ENCODE measurements at places on chromosomes 11 and 22.

DNA sequence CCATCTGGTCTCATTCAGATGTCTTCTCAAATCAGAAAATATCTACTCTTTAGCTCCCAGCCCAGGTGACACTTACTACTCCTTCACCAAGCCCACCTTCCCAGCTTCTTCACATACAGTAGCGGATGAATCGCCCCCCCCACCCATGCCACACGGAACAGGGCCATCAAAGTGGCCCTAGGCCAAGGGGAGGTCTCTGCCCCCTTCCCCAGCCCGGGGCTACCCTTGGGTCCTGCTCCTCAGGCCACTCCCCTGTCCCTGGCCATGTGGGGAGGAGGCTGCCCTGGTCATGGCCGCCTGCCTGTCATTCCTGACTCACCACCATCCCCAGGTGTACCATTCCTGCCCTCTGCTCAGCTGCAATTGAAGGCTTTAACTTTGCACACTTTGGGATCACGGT, 142.8 kb downstream of the NECTIN1 start:
- no peak for DNase-seq

- no peak for DNase-seq
Measured at GRCh38 chr11:34643846-34644245, 23.0 kb downstream of the EHF start.

GRCh38 chr11:42337786-42338455, 878.5 kb upstream of the LRRC4C start:
- DNase-seq, result no peak

GRCh38 chr11:102819491-102819890, 21.5 kb upstream of the MMP1 start:
- DNase-seq, result no peak

DNA sequence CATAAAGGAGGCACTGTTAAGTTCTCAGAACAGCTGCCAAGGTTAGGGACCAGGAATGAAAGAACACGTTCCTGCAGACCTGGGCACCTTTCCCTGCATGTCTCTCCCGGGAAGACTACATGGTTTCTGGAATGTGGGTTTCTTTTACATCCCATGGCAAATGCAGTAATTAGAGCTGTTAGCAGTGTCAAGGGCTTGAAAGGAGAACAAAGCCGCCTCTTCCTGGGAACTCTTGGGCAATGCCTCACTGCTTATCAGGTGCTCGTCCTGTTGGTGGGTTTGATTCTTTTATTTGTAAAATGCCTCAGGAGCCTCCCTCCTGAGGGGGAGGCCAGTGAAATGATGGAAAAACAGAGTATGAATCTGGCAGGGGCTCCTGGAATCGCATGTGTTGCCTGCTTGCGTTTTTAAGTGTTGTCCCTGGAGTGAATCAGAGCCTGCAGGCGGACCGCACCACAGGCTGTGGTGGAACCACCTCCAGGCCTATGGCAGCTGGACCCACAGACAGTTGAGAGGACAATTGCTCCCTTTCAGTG, 723 bp upstream of the C22orf31 start:
- DNase-seq, result no peak

- no peak for DNase-seq
Measured at GRCh38 chr11:63445720-63446119, 45.2 kb downstream of the PLAAT5 start.

DNA sequence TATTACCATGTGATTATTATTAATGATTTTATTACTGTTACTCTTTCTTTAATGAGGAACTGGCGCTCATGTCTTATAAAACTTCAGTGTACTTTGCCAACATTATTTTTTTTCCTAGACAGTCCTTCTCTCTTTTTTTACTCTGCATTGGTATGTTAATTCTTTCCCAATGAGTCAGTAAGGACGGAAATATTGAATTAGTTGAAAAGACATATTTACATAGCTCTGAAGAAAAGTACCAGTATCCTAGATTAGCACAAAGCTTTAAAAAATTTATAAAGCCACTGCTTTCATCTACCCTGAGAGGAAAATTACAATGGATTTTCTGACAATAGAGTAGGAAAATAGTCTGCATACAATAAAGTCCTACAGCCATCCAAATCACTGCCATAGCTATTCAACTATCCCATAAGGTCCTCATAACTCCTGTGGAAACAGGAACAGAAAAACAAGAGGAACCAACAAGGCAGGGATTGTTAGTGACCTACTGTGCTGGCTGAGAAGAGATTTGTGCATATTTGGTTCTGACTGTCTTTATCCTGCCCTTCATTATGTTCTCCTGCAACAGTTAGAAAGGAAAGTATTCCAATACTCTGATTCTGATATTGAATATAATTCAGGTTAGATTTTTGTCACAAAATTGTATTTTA, 314.4 kb downstream of the AASDHPPT start:
- DNase-seq, result no peak

- no peak for DNase-seq
Measured at GRCh38 chr22:48456449-48456848, 1371.2 kb downstream of the BRD1 start.

- no peak for DNase-seq
Measured at GRCh38 chr11:64026575-64027205, 9.0 kb upstream of the FLRT1 start.

- no peak for DNase-seq
Measured at GRCh38 chr11:27076121-27076589, 35.5 kb downstream of the BBOX1 start.

DNA sequence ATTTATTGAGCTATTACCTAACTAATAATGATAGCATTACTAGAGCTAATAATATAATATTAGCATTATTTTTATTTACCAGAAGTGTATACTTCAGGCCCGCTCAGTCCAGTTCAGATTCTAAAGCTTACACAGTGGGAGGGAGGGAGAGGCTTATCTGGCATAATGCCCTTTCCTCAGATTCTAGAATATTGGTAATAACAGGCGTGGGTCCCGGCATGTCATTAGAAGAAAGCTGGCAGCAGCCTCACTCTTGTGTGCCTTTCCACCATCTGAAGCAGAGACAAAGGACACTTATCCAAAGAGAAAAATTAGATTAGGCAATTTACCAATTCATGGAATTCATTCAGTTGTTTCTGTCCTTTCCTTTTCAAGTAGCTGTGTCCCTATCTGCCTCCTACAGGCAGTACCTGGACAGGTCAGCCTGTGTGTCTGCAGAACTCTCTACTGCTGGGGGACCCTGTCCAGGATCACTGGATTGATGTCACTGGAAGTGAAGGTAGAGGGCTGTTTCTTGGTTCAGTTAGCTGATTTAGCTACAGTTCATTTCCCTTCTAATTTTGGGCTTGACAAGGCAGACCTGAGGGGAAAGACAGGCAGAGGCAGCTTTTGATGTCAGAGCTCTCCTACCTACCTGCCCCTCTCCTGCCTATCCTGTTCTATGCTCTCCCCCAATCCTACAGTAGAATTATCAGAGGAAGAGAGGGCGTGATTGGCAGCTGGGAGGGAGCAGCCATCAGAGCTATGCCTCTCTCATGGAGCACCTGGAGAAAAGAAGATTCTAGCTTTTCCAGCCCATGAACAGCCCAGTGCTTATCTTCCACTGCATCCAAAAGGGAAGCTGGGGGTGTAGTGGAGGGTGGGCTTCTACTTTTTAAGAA, 20.3 kb upstream of the CCDC90B start:
- no peak for DNase-seq

GRCh38 chr22:26226538-26227297, 57.5 kb downstream of the SEZ6L start:
- DNase-seq, result no peak

DNA sequence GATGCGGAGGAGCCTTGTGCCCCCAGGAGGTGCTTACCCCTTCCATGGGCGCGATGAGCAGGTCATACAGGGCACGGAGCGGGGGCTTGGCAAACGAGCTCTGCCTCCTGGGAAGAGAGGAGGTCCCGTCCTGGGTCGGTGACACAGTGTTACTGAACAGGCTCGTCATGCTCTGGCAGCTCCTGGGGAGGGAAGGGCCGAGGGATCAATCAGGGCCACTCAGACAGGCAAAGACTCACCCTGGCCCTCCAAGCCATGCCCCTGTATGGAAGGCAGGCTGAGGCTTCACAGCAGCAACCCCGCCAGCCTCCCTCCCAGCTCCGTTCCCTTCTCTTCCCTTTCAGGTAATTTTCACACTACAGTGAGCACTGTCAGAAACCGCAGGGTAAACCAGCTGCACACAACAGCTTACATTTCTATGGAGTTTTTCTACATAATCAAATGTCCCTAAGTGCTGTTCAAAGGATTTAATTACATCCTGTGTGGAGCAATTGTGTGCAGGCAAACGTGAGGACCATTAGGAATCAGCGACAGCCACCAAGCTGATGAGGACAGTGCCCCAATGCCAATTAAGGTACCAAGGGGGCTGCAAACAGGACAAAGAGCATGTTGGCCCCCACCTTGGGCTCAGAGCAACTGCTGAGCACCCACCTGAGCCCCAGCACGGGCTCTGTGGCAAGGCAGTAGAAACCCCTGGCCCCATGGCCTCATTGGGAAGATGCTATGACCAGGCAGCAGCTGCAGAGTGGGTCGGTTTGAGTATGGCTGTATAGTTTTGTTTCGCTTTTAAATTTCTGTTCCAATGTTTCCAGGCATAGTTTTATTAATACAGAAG, 95.4 kb upstream of the PITPNB start:
- DNase-seq, result no peak

GRCh38 chr11:3737386-3737933, 59.9 kb downstream of the NUP98 start:
- no peak for DNase-seq

- DNase-seq, result no peak
Measured at GRCh38 chr11:17001806-17002205, 12.4 kb downstream of the PLEKHA7 start.

GRCh38 chr11:129861702-129862522, 33.5 kb downstream of the NFRKB start:
- DNase-seq, result no peak

DNA sequence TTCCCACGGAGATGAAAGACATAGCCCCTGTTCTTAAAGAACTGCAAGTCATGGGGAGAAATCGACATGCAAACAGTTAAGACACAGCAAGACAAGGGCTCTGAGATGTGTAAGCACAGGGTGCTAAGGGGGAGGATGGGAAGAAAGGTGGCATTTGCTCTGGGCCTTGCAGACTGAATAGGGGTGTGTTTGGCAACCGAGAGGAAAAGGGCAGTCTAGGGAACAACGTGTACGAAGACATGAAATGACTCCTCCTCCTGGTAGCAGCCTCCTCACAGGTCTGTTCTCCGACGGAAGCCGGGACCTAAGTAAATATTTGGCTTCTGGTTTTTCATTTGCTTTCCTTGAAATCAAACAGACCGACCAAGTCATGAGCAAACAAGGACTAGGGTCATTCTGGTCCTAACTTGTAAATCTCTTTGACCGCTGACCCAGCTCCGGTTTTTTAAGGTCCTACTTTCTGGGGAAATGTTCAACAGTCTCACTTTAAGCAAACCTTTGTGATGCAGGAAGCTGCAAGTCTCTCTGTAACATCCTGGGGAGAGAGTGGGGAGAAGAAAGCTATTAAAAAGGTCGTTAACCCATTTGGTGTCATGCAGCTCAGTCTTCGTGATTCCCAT, 19.7 kb downstream of the NNMT start:
- no peak for DNase-seq

- no peak for DNase-seq
Measured at GRCh38 chr11:3120071-3120792, 44.9 kb downstream of the OSBPL5 start.

DNA sequence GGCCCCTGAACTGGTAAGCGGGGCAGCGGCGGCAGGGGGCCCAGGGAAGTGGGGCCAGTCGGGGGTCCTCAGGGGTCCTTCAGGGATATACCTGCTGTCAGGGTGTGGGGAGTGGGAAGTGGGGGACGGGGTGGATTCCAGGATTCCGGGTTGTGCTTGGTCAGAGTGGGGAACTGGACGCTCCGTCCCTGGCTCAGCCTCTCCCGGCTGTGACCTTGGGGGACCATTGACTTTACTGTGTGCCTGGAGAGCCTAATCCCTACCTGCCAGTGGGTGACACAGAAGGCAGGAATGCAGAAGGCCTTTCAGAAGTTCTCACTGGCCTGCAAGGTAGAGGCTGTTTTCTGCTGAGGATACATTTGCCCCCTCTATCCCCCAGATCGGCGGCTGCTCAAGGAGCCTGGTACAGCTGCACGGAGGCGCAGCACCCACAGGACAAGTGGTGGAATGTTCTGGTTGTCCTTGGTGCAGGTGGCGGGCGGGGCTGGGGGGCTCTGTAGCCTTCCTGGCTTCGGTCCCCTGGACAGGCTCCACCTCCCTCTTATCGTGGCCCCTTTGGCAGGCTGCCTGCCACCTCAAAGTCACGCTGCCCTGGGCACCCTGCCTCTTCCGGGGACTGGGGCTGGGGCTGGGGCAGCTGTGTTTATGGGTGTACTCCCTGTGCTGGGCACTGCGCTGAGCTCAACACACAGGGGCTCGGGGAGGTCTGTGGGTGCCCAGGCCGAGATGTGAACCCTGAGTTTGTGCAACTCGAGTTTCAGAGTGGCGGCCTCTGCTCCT, 18.4 kb downstream of the KCNQ1 start:
- DNase-seq, result no peak

GRCh38 chr11:64053699-64054098, 18.0 kb downstream of the FLRT1 start:
- no peak for DNase-seq

DNA sequence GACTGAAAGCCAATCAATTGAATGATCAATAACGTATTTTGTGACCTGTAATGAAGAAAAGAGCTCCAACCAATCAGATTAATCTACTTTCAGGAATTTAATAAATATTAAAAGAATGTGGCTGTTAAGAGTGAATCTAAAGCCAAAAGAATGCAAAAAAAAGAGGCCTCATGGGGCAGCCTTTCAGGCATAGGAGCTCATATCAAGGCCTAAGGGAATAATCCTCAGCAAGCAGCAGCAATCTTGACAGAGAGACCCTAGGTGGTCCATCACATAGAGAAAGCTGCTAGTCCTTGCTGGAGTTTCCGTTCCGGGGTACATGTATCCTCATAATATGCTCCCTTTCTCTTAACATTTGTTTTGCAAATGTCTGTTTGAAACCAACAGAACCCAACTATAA, 313.1 kb upstream of the PITPNB start:
- DNase-seq, result no peak

GRCh38 chr11:128624269-128625175, 37.2 kb upstream of the ETS1 start:
- no peak for DNase-seq

DNA sequence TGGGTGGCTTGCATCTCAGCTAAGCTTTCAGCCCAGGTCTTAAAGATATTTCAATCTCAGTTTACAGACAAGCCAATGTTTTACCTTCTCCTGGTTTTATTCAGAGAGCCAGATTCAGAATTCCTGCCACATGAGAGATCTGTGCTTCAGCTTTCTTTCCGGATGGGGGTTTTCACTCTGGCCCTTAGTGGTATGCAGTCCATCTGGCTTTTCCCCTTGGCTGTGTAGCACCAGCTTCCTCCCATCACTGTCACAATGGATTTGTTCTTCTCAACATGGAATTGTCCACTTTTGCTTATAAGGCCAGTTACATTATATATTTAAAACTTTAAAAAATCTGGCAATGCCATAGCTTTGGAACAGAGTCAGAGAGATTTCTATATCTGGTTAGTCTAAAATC, 303.9 kb downstream of the ETS1 start:
- DNase-seq, result no peak

- DNase-seq, result no peak
Measured at GRCh38 chr22:29838599-29838956, 504 bp upstream of the ASCC2 start.

DNA sequence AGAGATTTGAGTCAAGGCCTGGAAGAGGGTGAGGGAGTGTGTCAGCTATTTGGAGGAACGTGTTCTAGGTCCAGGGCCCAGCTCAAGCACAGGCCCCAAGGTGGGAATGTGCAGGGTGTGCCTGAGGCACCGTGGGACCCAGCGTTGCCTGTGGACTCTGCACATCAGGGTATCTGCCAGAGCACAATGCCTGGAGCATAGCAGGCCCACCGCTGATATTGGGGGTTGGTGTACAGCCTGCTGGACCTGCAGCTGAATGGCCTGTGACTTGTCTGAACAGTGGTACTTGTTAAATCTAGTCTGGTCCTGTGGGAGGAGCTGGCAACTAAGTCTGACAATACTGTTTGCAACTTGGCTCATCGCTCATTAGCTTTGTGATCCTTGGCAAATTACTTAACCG, 131.7 kb downstream of the GRIK4 start:
- no peak for DNase-seq

Measured in stimulated activated CD8-positive, alpha-beta memory T cell treated with anti-CD3 and anti-CD28 coated beads, Interleukin-4, amount 100 ng/mL, for 4 hours (primary cell).